ENCODE measurements at places on chromosomes 13 and 19. TPM values are rescaled to one million over a fixed set of nuclear protein-coding genes. Genes with fewer than 3 reads are reported as not detected.

ICAM5 gene
- 0.20 TPM for total RNA-seq

GMIP gene
- 155 TPM for total RNA-seq

TJP3 gene
- 20.6 TPM for total RNA-seq

FREM2 gene
- total RNA-seq: not detected

ZIK1 gene
- total RNA-seq: 3.4 TPM

SCAMP4 gene
- total RNA-seq: 20.8 TPM

GAS6 gene
- 2.8 TPM for total RNA-seq

PCDH17 gene
- not detected for total RNA-seq

HIF3A gene
- total RNA-seq: not detected
